ENCODE measurements at places on chromosomes 6 and 20.

- DNase-seq: no peak
These were observed 94.6 kb upstream of the SUPT3H start for GRCh38 chr6:45472382-45472781.

DNA sequence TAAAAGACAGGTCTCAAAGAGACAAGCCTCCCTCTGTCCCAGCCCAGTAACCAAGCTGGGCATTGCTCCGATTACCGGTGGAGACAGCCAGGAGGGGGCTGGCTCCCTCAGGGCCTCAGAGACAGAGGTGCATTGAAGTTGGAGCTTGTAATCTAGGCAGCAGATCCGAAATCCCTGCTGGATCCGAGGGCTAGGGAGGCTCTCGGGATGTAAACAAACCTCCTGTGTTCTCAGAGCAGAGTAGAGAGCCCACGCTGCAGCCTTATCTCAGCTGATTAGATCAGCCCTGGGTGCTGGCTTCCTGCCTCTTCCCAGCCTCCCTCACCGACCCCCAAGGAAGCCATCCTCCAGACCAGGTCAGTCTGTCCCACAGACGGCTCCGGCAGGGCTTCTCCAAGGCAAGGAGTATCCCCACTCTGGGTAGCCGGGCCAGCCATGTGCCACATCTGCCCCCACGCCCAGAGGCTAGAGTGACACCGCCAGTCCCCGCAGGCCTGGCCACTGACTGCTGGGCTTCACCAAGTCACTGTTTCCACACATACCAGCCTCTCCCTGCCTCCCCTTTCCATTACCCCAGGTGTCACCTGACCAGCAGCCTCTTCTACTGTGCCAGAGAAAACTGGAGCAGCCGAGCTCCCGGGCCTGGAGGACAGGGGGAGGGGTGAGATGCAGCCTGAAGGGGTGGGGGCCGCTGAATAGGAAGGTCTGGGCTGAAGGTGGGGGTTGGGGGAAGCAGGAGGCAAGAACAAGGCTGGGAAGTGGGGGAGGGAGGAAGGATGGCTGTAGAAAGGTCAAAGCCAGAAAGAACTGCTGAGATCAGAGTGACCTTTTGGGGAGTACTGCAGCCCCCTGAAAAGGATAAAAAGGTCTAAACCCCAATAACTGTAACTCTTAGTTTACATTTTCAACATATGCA, 6.0 kb downstream of the SDC4 start:
- no peak for DNase-seq

DNA sequence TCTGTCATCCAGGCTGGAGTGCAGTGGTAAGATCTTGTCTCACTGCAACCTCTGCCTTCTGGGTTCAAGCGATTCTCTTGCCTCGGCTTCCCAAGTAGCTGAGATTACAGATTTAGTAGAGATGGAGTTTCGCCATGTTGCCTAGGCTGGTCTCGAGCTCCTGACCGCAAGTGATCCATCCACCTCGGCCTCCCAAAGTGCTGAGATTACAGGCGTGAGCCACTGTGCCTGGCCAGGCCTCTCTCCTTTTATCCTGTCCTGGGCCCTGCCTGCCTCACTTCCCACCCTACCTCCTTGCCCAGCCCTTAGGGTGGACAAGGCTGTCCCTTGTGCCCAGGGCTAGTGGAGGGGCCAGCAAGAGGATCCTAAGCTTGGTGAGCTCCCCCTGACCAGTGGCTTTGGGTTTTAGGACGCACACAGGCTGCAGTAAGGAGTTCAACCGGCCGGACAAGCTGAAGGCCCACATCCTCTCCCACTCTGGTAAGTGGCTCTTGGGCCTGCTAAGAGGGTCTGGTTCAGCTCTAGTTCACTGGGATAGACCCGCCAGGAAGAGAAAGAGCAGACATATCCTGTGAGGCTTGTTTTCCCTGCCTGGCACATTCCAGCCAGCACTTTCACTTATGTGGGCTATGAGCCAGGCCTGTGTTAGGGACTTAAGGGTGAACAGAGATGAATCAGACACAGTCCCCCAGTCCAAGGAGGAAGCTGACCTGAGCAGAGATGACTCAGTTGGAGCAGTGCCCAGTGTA, 21.9 kb upstream of the CHMP4B start:
- no peak for DNase-seq

GRCh38 chr6:84763003-84763885, 1.2 kb downstream of the TBX18 start:
- no peak for DNase-seq

- DNase-seq: no peak
These were observed 218.8 kb downstream of the TFAP2A start for GRCh38 chr6:10196090-10196489.

GRCh38 chr6:10019851-10020250, 395.0 kb downstream of the TFAP2A start:
- no peak for DNase-seq

DNA sequence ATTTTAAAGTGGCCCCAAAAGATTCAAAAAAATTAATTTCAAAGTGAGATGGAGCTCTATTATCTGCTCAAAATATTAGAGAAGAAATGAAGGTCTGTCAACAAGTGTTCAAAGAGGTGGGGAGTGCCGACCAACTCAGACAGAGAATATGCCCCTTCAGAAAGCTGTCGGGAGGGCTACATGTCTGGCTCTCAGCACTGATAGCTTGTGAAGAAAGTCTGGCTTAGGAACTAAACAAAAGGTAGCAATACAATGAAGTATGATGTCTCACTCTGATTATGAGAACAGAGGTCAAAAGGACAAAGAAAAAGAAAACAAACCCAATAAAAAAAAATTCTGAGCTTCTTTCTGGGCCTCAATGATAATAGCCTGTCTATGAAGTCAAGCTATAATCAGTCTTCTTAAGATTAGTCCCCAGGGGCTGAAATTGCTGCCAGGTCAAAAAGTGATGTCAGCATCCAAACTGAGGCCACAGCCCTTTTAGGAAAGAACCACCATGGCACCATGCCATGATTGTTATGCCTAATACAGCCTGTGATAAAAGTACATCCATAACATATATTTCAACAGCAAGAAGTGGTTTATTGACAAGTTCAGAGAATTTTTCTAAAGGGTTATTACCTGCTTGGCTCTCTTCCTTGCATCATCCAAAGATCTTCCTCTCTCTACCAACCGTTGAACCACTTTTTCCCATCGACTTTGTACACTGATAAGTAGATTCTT, 150.9 kb downstream of the DST start:
- DNase-seq: no peak

GRCh38 chr6:154783229-154783628, 50.0 kb downstream of the SCAF8 start:
- DNase-seq: no peak

DNA sequence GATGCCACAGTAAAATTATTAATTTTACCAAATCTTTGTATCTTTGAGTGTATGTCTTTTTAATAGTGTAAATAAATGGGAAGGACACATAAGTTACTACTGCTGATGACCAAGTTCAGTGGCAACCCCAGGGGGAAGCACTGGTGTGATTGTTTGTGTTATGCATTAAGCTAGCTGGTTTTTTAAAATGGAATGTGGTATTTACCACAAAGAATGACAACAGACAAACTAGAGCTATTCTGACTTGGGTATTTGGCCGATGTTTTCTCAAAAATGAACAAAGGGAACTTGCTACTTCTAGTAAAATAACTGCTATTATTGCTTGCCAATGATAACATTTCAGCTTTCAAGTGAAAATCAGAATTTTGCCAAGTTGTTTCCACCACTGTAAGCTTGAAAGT, 2.9 kb downstream of the FNDC1 start:
- DNase-seq: no peak

DNA sequence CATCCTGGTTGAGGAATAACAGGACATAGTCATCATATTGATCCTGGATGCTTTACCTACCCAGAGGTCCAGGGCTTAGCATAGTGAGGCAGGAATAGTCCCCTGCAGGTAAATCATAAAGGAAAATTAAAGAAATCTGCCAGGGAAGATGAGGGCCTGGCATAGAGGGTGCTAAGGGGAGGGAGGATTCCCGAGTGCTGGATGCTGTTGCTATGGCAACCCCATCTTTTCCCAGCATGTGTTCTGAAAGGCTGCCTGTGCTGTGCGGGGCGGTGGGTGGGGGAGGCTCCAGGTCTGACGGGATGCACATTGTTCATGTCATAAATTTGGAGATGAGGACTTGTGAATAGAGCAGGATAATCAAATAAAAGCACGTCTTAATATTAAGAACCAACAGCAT, 212.6 kb upstream of the PCSK2 start:
- DNase-seq: no peak
